ENCODE measurements at places on chromosomes 16 and 17. TPM values are rescaled to one million over a fixed set of nuclear protein-coding genes. Genes with fewer than 3 reads are reported as not detected.

DNA sequence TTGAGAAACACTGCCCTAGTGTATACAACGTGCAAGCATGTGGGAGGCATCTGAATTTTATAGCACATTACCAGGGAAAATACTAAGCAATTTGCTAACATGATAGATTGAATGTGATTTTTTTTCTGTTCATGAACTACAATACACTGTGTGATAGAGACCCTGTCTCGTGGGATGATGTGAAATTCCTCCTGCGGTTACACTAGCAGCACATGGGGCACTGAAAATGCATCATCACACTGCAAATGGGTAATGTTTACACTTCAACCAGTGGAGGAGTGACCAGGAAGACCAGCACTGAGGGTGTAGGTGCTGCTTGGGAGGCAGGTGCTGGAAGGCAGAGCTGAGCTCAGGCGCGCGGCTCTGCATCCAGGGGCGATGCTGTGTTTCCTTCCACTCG is 28.8 kb downstream of the ORC6 start:
- no peak for DNase-seq

- no peak for DNase-seq
Measured at GRCh38 chr17:36613155-36613554, 11.8 kb downstream of the MRM1 start.

- DNase-seq: no peak
Measured at GRCh38 chr17:32445074-32445415, 735 bp downstream of the PSMD11 start.

- DNase-seq: no peak
Measured at GRCh38 chr17:17729620-17730249, 48.5 kb downstream of the RAI1 start.

GRCh38 chr16:72111657-72112451 is 18.2 kb downstream of the DHX38 start:
- DNase-seq: no peak

GRCh38 chr16:66511602-66512271 is 38.2 kb downstream of the TK2 start:
- DNase-seq: no peak

- DNase-seq: no peak
Measured at GRCh38 chr17:38920374-38921291, 4.8 kb upstream of the LASP1NB start.

DNA sequence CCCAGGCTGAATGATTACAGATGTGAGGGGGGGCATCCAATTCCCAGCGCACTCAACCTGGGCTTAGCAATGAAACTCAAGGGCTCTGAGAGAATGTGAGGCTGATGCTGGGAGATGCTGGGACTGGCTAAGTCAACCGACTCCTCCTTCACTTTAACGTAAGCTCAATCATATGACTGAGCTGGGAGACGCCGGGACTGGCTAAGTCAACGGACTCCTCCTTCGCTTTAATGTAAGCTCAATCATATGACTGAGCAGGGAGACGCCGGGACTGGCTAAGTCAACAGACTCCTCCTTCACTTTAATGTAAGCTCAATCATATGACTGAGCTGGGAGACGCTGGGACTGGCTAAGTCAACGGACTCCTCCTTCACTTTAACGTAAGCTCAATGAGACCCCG is 179.4 kb downstream of the VPS53 start:
- no peak for DNase-seq

- DNase-seq: no peak
Measured at GRCh38 chr16:19769239-19769638, 51.2 kb downstream of the IQCK start.

- DNase-seq: no peak
Measured at GRCh38 chr17:8253801-8254200, 4.7 kb downstream of the PFAS start.

- DNase-seq: no peak
Measured at GRCh38 chr16:559411-560203, 587 bp upstream of the PRR35 start.

GRCh38 chr17:83152745-83153611 is 73.6 kb downstream of the METRNL start:
- DNase-seq: peak; percentile 69

DNA sequence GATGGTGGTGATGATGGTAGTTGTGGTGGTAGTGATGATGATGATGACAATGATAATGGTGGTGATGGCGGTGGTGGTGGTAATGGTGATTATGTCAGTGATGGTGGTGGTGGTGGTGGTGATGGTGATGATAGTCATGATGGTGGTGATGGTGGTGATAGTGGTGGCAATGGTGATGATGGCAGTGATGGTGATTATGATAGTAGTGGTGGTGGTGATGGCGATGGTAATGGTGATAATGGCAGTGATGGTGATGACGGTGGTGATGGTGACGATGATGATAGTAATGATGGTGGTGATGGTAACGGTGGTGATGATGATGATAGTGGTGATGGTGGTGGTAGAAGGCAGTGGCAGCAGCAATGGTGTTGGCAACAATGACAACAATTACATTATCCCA is 55.3 kb downstream of the RBFOX3 start:
- DNase-seq: no peak

- no peak for DNase-seq
Measured at GRCh38 chr16:74575807-74576643, 30.9 kb downstream of the GLG1 start.

DNA sequence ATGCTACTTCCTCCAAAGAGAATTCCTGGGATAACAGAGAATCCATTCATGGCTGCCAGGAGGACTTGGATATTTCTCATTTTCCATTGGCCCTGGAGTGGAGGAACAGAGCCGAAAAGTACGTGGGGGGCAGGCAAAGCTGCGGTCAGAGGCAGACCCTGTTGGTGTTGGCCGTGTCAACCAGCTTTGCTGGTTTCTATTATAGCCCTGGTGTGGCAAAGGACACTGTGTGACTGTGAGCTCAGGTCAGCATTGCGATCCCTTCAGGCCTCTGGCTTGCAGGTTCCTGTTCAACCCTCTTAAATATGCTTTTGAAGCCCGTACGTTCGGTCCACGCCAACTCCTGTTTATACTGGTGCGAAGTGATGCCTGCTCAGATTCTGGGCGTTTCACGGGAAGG is 596.2 kb downstream of the MAF start:
- DNase-seq: no peak

- no peak for DNase-seq
Measured at GRCh38 chr16:61891460-61891859, 144.8 kb downstream of the CDH8 start.

- DNase-seq: no peak
Measured at GRCh38 chr16:87778476-87778829, 12.7 kb upstream of the KLHDC4 start.

DNA sequence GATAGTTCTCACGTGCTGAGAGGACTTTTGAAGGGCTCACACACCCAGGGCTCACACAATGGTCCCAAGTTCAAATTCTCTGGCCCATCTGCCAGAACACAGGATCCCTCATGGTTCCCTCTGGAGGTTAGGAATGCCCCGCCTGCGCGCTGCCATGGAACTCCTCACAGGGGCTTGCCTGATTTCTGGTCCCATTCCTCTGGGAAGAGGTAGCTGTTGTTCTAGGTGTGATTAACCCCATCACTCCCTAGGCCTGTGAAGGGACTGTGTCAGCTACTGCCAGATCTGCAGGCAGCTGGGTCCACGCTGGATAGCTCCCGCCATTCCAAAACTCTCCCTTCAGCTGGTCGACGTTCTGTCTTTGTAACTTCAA is 2.3 kb upstream of the ARMC5 start:
- no peak for DNase-seq

DNA sequence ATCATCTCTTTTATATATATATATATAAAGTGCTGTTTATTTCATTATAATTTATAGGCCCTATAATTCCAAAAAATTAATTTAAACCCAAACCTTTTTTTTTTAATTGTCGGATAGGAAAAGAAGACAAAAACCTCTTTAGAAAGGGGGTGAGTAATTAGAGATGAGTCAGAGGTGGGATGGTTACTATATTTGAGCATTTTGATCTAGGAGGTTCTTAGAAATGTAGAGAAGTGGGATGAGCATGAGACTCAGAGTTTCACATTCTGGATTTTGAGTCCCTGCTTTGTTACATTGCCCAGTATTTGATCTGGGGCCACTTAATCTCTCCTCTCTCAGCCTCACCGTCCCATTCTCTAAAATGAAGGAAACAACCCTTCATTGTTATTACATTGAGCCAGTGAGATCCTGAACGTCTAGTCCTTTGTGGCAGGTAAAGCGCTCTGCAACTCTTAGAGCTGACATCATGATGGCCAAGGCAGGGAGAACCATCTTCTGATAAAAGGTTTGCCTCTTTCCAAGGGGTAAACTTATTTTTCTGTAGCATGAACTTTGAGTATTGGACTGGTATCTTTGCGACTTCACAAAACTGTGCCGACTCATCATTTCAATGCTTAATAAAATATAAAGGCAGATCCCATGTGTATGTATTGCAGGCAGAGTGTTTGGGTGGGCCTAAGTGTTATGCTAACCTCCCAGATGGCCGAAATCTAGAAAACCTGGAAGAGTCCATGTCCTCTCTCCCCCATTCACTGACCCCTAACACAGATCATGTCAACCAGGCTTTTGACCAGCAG is 21.3 kb downstream of the HS3ST3B1 start:
- DNase-seq: no peak

DNA sequence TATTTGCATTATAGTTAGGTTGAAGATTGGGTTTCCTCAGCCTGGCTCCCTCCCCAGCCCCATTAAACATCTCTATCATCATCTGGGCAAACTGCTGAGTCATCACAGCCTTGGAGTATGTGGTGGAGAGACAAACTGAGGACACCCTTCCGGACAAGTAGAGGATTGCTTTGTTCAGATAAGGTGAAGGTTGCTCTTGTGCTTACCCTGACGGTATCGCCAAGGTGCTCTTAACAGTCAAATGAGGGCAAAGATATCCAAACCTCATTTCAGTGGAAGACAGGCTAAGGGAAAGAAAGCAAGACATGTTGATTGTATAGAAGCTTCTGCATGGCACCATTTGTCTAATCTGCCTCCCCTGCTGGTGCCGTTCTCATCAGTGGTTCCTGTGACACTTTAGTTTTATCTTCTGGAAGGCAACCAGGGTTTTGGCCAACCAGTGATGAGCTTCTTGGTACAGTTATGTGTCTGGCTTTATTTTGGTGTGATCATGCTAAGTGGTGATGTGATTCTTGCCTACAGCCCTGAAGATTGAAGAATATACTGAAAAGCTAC is 56.9 kb upstream of the LGALS9 start:
- DNase-seq: no peak

DNA sequence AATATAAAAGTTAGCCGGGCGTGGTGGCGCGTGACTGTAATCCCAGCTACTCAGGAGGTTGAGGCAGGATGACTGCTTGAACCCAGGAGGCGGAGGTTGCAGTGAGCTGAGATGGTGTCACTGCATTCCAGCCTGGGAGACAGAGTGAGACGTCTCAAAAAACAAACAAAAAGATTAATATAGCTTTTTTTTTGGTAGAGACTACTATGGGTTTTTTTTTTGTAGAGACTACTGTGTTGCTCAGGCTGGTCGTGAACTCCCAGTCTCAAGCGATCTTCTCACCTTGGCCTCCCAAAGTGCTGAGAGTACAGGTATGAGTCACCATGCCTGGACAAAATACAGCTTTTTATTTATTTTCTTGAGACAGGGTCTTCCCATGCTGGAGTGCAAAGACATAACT is 20.2 kb downstream of the ZNRF1 start:
- DNase-seq: no peak

- peak; percentile 16 for DNase-seq
Measured at GRCh38 chr17:73589363-73589980, 54.8 kb downstream of the SDK2 start.

DNA sequence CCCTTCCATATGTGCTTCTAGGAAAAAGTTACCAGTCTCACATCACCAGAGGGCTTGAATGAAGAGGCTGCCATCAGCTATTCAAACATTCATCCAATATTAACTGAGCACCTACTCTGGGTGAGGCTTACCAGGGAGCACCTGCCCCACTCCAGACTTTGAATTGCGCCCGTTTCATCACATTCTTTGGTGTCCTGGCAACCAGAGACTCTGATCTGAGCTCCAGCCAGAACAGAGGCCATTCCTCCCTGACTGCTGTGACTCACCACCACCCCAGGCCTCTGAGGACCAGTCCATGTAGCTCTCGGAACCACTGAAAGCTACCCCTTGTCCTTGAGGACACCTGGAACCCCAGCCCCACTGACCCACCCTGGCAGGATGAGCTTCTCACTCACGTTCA is at the start of gene C16orf96:
C16orf96 (plus strand) TSS at position 229 of the 400 bp plus-strand sequence; CDS start at position 379, 150 bp downstream.
- DNase-seq: no peak

DNA sequence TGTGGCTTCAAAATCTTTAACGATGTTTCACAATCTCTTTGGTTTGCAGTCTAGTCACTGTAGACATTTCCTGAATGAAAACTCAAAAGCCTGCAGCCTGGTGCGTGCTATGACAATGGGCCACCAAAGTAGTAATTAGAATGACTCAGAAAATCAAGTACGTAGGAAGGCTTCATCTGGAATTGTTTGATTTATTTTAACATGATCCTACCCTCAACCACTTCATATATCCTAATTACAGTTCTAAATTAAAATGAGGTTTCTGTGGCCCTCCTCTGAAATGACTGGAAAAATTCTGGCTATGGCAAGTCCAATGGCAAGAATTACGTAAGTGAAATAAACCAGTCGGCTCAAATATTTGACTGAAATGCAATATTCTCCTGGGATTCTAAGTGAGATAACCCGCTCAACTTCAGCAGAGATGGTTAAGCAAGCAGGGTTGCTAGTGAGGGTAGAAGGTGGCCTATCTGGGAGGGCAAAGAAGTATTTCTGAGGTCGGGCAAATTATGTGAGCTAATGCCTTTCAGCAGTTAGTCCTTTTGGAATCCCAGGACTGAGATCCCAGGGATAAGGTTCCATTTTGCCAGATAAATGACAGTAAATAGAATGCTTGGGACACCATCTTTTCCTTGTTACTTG is 145.6 kb upstream of the MYOCD start:
- no peak for DNase-seq

Gene JMJD6
- total RNA-seq: 44.7 TPM

Gene PYCARD
- total RNA-seq: 9.6 TPM

Gene CD79B
- 2.4 TPM for total RNA-seq

Gene MMP15
- total RNA-seq: 51.2 TPM

Gene TNP2
- not detected for total RNA-seq

Gene TSNAXIP1
- total RNA-seq: 0.85 TPM

Gene KREMEN2
- not detected for total RNA-seq

Gene NPW
- total RNA-seq: not detected

All from right cardiac atrium (tissue), 5 donors.